Daoy (cell line): ENCODE measurements at places on chromosomes 13 and 19. TPM values are rescaled to one million over a fixed set of nuclear protein-coding genes. Genes with fewer than 3 reads are reported as not detected.

Gene FAM216B
- not detected in 2 replicates for total RNA-seq

Gene LSR
- 21.1 and 32.9 TPM in 2 replicates for total RNA-seq

GRCh38 chr19:11142528-11143171 lies 12.9 kb downstream of the SPC24 start:
- peak; percentile 98 for DNase-seq

- no peak for DNase-seq
Observed at GRCh38 chr13:61294467-61295191, 121.0 kb downstream of the PCDH20 start.

DNA sequence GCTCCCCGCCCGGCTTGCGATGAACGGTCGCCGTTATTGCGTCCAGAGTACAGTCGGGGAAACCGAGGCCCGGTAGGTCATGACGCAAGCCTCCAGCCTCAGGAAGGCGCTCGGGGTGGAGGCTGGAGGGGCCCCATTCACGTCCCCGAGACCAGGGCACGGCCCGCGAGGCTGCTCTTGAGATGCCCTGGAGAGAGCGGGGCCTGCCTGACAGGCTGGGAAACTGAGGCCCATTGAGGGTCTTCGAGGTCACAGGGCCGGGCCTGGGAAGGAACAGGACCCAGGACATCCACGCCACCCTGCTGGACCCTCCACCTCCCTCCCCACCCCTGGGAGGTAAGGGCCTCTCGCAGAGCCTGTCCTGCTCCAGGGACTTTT lies 367 bp downstream of the NDUFS7 start:
- DNase-seq: no peak

DNA sequence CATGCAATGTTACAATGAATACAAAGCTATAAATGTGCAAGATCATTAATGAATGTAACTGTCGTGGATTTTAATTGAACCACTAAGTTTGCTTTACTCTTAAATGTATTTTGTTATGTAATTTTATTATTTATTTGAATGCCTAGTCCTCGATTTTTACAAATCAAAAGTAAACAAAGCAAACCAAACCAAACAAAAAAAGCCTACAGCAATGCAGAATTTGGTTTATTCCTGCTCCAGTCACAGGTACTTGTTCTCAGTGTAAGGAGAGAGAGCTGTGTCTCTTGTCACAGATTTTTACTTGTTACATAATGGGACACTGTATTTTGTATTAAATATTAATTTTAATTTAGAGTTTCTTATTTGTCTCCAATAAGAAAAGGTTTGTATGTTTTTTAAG lies 584.3 kb upstream of the SLITRK6 start:
- no peak for DNase-seq

DNA sequence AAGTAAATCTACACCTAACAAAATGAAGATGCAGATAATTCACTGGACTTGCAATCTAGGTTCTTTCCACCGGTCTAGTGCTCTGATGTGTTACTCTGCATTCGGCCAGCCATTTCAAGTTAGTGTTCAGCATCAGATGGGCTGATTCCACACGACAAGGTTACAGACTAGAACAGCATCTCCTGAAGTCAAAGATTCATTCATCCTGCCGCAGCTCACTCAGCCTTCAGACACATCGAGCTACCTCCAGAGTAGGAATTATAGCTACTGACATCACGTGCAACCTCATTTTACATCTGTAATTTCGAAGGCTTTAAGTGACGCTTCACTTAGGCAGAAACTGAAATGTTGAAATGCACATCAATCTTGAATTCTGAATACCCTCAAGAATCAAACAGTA lies 76.5 kb downstream of the LHFPL6 start:
- no peak for DNase-seq

DNA sequence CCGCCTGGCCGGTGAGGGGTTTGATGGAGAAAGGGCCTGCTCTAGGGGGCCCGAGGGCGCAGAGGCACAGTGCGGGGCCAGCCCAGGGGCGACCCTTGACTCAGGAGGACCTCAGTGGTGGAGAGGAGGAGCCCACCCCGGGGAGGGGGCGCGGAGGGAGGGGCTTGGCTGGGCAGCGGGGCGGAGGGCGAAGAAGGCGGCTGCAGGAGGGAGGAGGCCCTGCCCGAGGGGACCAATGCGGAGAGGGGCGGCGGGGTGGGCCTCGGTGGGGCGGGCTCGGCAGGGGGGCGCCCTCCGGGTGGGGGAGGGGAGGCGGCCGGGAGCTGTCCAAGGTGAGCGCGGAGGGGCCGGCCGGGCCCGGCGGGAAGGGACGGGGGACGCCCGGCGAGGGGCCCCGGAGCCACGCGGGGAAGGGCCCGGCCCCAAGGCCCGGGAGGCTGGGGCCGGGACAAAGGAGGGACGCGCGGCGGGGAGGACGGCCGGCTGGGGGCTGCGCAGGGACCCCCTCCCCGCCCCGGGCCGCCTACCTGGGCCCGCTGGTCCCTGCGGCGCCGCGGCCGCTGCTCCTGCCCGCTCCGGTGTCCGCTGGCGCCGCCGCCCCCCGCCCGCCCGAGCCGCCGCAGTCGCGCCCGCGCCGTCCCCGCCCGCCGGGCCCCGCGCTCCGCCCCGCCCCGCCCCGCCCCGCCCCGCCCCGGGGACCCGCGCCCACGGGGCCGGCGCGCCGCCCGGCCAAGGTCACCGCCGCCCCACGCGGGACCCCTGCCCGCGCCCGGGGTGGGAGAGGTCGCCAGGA lies at the start of gene DIRAS1:
Gene DIRAS1 (minus strand): TSS at position 596 of the 793 bp plus-strand sequence. CDS start 3,566 bp downstream, outside the sequence.
- DNase-seq: no peak
